ENCODE measurements at places on chromosomes 12 and 14. TPM values are rescaled to one million over a fixed set of nuclear protein-coding genes. Genes with fewer than 3 reads are reported as not detected.

The INHBC gene
- total RNA-seq: not detected

DNA sequence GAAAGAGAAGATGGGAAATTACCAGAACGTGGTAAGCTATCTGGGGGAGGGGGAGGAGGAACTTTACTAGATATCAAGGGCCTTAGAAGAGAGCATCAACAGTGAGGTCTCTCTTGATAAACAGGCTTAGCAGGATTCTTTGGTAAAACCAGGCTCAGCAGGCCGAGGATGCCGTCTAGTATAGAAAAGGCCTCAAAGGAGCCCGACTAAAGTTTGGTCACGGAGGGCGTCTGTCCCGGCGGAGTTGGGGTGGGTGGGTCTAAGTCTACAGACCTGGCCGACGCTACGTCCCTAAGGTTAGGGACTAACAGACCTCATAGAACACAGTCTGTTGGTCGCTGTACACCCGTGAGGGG is 538 bp upstream of the TIGAR start:
- DNase-seq: no peak

DNA sequence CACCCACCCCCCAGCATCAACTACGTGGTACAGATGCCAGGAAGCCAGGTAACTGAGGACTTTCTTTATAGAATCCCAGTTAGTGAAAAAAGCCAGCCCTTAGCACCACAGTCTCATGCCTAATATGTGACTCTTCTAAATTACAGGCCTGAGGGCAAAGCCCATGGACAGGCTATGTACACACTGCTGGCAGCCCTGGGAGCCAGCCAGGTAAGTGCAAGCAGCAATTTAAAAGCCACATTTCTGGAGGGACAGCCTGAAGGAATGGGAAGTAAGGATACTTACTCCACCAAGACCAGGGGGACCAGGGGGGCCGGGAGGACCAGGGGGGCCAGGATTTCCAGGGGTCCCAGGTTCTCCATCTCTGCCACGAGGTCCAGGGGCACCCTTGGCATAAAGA is 7.0 kb downstream of the COL2A1 start:
- no peak for DNase-seq

The NAA25 gene
- total RNA-seq: 36.7 TPM

DNA sequence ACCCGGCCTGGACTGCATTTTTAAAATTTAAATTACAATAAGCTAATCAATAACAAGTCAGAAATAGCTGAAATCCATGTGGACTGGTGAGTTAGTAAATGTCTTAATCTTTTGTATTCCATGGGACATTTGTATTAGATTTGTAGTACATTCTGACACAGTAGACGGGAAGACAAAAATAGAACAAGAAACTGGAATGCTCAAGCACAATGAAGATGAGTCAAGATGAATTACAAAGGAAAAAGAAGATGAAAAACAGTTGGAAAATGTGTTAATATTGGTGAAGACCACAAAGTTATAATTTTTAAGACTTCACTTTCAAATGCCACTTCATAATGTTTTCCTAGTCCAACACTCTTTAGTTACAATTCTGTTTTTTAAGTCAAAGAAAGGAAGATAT is 97.8 kb upstream of the FERMT2 start:
- DNase-seq: no peak

- DNase-seq: no peak
Measured at GRCh38 chr12:65640489-65640901, 183.8 kb upstream of the HMGA2 start.

The BAG5 gene
- 32.5 TPM for total RNA-seq

The DNAH10 gene
- total RNA-seq: 0.43 TPM
